Stimulated activated CD4-positive, alpha-beta T cell treated with anti-CD3 and anti-CD28 coated beads, Interleukin-1b, Interleukin-23, amount 100 ng/mL, for 1 hour (primary cell): ENCODE measurements at places on chromosomes 2 and 18.

DNA sequence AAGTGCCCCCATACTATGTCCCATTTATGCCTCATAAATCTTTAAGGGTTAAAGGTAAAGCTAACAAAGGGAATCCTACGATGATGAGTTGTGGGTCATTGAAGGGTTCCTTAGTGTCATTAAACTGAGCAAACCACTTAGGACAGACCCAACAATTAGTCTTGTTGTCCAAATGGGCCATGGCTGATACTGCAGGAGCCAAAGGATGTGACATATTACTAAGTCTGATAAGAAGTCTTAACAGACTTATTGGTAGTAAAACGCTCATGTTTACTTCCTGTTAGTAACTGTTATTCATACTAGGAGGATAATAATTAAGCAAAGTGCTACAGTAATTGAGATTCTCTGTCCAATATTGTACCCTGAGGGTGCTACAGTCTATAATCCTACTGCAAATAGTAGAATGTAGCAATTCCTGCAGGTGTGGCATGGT is 96.8 kb downstream of the PTPN4 start:
- DNase-seq = no peak

DNA sequence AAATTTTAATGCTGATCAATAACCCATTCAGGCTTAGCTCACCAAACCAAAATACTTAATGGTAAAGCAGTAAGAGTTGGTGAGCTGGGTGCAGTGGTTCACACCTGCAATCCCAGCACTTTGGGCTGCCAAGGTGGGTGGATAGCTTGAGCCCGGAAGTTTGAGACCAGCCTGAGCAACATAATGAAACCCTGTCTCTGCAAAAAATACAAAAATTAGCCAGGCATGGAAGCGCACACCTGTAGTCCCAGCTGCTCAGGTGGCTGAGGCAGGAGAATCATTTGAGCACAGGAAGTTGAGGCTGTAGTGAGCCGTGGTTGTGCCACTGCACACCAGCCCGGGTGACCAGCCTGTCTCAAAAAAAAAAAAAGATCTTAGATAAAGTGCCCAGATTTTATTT is 35.7 kb upstream of the MPP4 start:
- no peak for DNase-seq

DNA sequence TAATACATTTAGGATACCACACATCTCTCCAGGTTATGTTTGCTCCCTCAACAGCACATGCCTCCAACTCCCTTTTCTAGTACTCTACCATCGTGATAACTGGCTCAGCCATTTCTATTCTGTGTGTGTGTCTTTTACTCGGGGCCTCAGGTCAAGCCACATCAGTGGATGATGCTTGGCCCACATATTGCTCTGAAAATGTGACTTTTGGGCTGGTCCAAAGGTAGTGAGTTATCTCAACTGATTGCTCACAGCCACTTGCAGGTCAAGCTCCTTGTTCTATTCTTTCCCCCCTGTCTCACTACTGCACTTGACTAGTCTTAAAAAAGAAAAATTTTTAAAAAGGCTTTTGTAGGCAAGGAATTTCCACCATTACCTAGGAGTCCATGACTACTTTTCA is 5.5 kb downstream of the DSG4 start:
- DNase-seq = no peak

- DNase-seq = no peak
Observed at GRCh38 chr18:36212301-36213171, 25.2 kb downstream of the MOCOS start.

DNA sequence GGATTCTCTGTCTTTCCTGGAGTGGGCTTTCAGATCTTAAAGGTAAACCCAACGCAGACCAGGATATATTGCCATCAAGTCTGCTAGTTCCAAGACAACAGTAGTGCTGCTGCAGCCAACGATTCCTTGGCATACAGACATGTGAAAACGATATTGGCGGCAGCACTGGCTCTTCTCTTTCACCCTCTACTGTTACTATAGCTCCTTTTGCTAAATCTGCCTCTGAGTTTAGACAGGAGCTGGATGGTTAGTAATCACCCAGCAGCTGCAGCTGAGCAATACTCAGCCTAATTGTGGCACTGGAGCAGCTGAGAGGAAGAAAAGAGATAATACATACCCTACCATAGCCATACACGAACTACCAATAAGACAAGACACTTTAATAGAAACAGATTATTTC is 4.0 kb downstream of the YES1 start:
- no peak for DNase-seq
